ENCODE measurements at places on chromosomes 5 and 9.

- DNase-seq = peak; percentile 90
Observed at GRCh38 chr5:83721953-83722901, 1.6 kb upstream of the HAPLN1 start.

DNA sequence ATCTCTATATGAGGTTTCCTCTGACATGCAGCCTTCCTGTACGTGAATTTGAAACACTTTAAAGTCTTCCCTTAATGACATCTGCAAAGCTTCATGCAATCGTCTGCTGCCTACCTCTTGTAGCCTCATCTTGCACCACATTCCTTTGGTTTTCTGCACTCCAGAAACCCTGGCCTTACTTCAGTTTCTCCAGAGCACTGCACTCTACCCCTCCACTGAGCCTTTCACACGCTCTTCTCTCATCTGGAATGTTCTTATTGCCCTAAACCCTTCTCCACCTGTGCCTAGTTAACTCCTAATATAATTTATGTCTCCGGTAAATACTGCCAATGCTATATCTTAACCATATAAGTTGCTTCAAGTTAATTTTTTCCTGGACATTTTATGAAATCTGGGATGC lies 168.8 kb upstream of the SLC27A6 start:
- DNase-seq = no peak

DNA sequence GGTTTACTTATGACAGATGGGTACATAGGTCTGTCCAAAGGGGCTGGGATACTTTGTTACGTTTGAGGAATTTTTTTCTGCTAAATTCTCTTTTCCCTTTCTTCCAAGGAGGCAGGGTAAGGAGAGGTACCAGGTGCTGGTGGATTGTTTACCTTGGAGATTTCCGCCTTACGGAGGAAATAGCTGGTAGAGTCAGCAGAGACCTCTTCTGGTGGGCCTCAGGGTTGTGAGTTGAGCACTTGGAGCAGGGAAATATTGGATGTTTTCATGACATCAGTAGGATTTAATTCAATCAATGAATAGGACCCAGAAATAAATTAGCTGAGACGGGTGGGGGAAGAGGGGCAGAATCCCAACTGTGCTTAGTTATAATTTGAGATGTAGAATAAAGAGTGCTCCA lies 60.0 kb upstream of the TAF11L2 start:
- DNase-seq = no peak

- DNase-seq = no peak
Observed at GRCh38 chr5:83750749-83751148, 30.1 kb upstream of the HAPLN1 start.
